CMK (cell line): ENCODE measurements at places on chromosomes 4 and X.

- DNase-seq, result no peak
These were observed 327.5 kb upstream of the FGF16 start for GRCh38 chrX:77119706-77120105.

DNA sequence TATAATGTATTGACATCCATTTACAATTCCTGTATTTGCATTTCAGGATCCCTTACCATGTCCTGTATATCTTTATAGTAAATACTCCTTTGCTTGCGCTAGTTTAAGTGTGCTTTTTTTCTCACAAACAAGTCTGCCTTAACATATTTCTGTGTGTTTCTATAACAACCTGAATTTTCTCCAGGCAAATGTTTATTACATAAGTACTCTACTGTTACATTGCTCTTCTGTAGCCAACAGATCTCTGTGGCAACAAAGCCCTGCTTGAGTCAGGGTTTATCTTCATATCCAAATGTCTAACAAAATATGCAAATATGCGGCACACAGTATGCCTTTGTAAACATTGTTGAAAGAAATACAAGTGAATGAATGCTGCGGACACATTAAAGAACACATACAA is 625.5 kb downstream of the TLL1 start:
- no peak for DNase-seq

DNA sequence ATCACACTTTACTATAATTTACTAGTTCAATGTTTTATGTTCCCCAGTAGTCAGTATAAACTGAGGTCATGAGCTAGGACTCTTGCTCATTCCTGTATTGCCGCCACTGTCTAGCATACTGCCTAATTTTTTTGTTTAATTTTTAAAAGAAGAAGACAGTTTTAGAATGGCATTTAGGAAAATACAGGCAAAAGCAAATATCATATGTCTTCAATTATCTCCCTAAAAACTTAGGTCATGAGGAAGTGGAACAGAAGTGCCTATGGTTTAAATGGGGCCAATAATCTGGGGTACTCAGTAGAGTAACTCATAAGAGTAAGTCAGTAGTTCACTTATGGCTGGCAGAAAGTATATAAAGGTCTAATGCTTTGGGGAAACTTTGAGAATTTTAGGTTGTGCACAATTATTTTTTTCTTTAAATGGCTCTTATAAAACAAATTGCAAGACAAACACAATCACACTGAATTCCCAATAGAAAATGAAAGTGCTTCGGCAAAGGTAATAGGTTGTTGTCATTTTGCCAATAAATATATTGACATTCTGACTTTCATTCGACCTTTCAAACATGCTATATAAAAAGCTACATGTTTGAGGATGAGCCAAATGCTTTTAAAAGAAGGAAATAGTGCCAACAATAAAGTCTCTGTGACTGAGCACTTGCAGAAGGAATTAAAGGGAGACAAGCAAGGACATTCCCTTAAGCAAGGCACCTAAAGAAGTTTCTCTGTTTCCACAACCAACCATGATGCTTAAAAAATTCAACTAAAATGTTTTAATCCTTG is 390.1 kb downstream of the PDGFC start:
- DNase-seq, result no peak

- no peak for DNase-seq
These were observed 597.2 kb upstream of the GRIA3 start for GRCh38 chrX:122586831-122587230.

GRCh38 chr4:3339577-3339976 is 46.8 kb downstream of the RGS12 start:
- no peak for DNase-seq

GRCh38 chr4:80187677-80188076 is 9.6 kb upstream of the PRDM8 start:
- DNase-seq, result no peak

- no peak for DNase-seq
These were observed 1905.4 kb downstream of the C4orf33 start for GRCh38 chr4:131001371-131001770.

DNA sequence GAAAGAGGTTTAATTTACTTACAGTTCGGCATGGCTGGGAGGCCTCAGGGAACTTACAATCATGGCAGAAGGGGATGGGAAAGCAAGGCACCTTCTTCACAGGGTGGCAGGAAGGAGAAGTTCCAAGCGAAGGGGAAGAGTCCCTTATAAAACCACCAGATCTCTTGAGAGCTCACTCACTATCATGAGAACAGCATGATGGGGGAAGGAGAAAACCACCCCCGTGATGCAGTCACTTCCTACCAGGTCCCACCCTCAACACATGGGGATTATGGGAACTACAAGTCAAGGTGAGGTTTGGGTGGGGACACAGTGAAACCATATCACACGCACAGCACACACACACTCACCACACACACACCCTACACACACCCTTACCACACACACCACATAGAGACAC is 104.3 kb downstream of the DCTD start:
- DNase-seq, result no peak

DNA sequence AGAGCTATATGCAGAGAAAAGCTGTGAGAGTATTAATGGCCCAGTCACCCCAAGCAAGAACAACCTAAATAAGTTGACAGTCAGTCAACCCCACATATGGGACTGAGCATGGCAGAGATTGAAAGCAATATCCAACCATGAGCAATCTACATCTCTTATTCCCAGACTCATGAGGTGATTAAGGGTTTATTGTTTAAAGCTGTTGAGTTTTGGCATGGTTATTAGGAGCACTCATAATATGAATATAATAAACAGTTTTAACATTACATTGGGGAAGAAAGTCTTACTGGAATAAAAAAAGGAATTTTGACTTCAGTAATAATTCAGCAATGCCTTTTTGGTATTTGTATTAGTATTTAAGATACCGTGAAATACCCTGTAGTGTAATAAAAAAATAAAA is 1627.4 kb downstream of the STIM2 start:
- no peak for DNase-seq
